ENCODE measurements at places on chromosomes 11 and 22.

DNA sequence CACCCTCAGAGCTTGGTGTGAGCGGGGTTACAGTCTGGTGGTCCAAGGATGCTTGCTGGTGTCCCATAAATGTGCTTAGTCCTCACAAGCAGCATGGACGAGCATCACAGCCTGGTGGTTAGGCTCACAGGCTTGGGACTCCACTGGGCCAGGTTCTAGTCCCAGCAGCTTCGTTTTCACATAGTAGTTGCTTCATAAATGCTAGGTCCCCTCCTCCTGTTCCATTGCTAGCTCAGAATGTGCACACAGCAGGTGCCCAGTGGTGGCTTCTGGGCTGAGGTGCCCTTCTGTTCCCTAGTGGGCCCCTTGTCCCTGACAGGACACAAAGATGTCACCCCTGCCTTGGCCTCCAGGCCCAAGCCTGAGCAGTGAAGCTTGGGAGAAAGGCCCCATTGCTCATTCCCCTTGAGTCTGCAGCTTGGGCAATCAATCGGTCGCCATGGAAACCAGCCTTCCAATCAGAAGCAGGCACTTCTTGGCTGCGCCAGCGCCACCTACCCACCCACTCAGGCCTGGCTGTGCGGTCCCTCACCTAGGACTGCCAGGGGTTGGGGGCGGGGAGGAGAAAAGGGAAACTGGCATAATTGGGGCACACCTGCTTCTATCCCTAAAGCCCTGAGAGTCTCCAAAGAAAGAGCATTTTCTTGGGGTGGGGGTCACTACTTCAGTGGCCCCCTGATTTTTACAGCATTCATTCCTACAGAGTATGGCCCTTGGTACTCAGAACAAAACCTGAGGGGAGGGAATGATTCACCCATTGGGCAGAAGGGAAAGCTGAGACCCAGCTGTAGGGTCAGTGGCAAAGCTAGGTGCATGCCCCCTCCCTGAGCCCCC is 48.1 kb downstream of the CYTH4 start:
- peak; percentile 87 for DNase-seq

DNA sequence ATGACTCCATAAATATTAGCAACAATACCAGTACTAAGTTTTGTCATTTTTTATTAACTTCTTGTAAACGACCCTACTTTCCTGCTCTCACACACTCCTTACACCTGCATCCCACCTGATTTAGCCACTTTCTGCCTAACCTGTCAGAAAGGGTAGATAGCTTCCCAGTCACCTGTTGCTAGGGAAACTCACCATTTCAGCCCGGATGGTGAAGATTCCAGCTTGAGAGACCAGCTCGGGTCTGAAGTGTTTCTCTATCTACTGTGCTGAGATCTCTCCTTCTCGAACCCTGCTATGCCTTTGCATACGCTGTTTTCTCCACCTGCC is at the start of gene PARVG:
PARVG (plus strand) TSS at position 220 of the 327 bp plus-strand sequence. CDS start 2,405 bp downstream, outside the sequence.
- DNase-seq = peak; percentile 66

GRCh38 chr11:30128269-30128932 is 102.4 kb upstream of the FSHB start:
- DNase-seq = peak; percentile 43

- no peak for DNase-seq
Measured at GRCh38 chr22:45059296-45059695, 49.5 kb upstream of the PHF21B start.

All from urothelium cell line (cell line).